ENCODE measurements at places on chromosomes 16 and 17.

DNA sequence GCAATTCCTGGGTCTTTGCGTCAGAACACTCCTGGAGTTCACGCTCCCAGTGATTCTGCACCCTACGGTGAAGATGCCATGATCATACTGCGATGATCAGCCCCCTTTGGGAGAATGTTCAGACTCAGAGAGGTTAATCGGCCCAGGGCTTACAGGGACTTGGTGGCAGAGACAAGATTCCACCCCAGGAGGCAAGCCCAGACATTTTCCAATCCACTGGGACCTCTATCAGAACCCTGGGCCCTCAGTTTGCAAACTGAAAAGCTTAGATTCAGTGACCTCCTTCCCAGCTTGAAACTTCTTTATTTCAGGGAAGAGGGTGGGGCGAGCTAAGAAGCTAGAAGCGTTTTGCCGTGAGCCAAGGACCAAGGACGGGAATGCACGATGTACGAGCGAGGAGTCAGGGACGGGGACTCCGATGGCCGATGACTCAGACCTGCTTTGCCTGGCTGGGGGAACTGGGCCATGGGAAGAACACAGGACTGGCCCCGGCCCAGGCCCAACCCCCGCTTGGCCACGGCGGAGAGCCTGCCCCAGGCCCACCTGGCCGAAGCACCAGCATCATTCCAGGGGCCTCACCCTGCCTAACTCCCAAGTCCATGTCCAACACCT lies 34.7 kb downstream of the SOCS3 start:
- no peak for DNase-seq

DNA sequence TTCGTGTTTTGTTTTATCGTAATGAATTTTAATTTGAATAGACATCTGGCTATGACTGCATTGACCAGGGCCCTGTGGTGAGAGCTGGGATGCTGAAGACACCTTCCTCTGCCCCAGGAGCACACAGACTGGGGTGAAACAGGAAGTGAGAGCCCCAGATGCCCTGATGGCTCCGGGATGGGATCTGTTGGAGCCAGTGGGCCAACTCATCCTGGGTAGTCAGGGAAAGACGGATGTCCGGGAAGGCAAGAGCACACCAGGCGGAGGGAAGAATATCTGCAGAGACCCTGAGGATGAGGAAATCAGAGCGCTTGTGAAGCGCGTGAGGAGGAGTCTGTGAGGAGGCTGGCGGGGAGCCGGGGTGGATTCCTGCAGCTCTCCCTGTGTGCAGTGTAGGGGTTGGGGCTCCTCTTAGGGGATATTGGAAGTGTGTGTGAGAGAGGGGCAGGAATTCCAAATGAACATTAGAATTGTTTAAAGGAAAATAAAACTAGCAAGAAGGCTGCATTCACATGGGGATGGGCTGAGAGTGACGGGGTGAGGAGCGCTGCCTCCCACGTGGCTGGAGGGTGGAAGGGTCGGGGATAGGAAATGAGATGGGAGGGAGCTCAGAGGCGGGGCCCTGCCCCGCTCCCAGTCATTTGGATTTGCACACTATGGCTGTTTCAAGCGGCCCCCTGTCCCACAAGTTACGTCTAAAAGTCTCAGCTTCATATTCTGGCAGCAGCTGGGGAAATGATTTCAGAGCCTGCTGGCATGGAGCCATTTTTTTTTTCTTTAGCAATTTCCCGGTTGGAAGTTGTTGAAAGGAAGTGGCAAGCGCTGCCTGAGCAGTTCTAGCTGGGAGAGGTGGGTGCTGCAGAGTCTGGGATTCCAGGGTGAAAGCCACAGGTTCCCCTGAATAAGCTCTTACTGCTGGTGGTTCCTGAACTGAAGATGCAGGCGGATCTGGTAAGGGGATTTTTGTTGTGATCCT lies 71.2 kb upstream of the LGALS9 start:
- DNase-seq = peak; percentile 48

DNA sequence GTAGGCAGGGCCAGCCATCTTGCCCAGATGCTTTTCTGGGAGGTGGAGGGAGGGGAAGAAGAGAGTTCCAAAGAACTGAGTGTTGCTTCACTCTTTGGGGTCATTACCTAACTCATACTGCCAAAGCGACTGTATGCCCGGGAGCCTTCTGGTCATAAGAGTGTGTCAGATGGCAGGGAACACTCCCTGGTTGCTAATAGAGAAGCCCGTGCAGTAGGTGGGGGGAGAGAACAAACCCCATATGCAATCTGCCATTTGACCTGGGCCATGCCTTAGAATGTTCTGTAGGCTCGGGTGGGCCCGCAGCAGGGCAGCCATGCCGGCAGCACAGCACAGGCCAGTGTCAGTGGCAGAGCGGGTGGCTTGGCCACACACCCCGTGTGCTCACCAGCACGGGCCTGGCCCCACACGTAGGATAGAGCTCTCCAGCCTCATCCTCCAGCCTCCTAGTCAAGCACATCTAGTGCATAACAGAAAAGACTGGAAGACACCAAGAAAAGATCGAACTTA lies 120.5 kb downstream of the SOCS1 start:
- DNase-seq = no peak

DNA sequence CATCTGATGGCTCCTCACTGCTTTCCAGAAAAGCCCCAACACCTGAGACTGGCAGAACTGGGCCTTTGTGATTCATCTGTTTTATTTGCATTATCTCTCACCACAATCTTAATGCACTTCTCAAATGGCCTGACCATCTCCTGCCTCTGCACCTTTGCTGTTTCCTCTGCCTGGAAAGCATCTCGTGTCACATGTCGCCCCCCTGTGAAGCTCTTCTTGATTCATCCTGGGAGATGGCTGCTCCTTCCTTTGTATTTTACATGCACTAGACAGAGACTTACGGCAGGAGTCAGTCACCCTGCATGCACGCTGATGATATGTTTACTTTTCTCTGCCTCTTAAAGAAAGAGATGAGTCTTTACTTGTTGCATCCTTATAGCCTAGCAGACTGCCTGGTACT lies 30.0 kb downstream of the HNF1B start:
- no peak for DNase-seq

DNA sequence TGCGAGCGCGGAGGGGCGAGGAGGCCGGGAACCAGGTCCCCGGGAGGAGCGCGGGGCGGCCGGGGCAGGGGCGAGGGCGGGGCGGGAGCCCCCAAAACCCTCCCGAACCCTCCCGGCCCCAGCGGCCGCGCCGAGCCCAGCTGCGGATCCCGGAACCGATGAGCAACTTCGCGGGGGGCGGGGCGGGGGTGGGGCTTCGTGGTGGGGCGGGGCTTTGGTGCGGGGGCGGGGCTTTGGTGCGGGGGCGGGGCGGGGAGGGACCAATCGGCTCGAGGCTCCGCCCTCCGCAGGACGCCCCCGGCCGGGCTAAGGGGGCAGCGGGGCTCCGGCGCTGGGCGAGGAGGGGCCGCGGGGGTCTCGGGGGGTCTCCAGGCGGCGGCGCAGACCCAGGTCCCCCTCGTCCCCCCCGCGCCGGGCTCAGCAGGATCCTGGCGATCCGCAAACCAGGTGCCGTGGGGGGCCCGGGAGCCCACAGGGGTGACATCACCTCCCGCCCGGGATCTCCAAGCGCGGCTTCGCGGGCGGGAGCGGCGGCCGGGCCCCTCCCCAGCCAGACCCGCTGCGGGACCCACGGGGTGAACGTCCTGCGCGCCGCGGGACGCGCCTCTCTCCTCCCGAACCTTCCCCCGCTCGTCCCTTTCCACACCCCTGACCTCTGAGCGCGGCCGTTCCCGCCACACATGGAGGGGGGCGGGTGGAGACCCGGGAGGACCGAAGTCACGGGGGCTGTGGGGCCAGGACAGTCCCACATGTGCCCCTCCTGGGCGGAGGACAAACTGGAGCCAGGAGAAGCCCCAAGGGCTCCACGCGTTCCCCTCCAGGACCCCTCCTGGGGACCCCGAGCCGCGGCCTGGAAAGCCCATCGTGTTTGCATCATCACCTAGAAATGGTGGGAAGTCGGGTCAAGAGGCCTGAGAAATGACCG lies at the start of gene ABR:
Gene ABR, minus strand, starts transcription at position 164 of the 925 bp plus-strand sequence. CDS start 254 bp downstream, outside the sequence.
- DNase-seq = no peak

DNA sequence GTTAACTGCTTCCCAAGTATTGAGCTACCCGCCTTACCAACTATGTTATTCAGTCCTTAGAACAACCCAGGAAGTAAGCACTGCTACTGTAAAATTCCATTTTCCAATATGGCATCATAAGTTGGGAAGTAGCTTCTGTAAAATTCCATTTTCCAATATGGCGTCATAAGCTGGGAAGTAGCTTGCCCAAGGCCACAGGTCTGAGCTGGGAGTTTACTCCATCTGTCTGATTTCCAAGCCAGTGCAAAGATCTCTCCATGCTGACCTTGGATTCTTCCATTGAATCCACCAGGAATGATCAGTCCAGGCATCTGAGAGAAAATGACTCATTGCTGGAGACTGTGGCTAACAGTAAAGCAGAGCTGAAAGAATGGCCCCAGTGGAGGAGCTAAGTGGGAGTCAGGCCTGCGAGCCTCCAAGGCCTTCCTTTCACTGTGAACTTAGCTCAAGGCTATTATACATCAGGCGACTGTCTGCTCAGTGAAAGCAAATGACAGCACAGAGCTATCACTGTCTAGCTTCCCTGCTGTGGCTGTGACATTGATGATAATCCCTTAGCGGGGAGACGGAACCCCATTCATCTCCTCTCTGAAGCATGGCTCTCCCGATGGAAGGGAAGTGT lies 430.4 kb downstream of the HAPSTR1 start:
- DNase-seq = no peak
